ENCODE measurements at places on chromosomes 16 and 17. TPM values are rescaled to one million over a fixed set of nuclear protein-coding genes. Genes with fewer than 3 reads are reported as not detected.

DNA sequence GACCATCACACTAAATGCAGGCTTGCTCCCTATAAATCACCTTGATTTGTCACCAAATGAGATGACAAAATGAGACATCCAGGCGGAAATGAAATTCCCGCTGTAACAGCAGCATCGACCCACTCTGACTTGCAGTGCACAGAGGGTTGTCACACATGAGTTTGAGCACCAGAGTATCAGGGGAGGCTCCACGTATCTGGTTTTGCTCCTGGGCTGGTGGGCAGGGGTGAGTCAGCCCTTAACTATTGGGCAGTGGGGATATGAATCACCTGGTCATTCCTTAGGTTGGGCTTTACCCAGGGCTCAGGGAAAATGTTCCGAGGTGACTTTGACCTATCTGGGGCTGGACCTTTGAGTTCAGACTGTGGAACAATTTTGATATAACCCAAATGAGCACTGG is 245.2 kb upstream of the CCL2 start:
- H3K27ac ChIP-seq, result no peak overlapping the region
- no peaks in the 10 kb centered on the region for H3K27me3 ChIP-seq
- no peak overlapping the region for H3K4me3 ChIP-seq
- H3K36me3 ChIP-seq, result no peaks in the 10 kb centered on the region

Gene CXCL16
- total RNA-seq, result 73.1 TPM

- no peaks in the 10 kb centered on the region for H3K27me3 ChIP-seq
- H3K4me1 ChIP-seq, result no peaks in the 10 kb centered on the region
- no peaks in the 10 kb centered on the region for H3K36me3 ChIP-seq
- H3K4me3 ChIP-seq, result no peak overlapping the region
Measured at GRCh38 chr16:88462396-88462795, 9.3 kb downstream of the ZFPM1 start.

Gene TPSAB1
- total RNA-seq, result not detected

- no peak for DNase-seq
- H3K27ac ChIP-seq, result no peak overlapping the region
- no peaks in the 10 kb centered on the region for H3K36me3 ChIP-seq
- H3K4me1 ChIP-seq, result peaks cover 4% of the 10 kb centered on the region
Measured at GRCh38 chr17:78235885-78236284, 4.5 kb downstream of the TMEM235 start.

GRCh38 chr16:53704445-53704813 is 473 bp downstream of the FTO start:
- H3K27me3 ChIP-seq, result no peaks in the 10 kb centered on the region
- DNase-seq, result no peak
- H3K4me3 ChIP-seq, result peak overlapping the region; percentile 84
- peaks cover 11% of the 10 kb centered on the region for H3K4me1 ChIP-seq
- H3K27ac ChIP-seq, result peak overlapping the region; percentile 37
